ENCODE measurements at places on chromosomes 2 and 18. TPM values are rescaled to one million over a fixed set of nuclear protein-coding genes. Genes with fewer than 3 reads are reported as not detected.

Gene DPP10
- total RNA-seq: 0.23 TPM

Gene UCN
- 1.5 TPM for total RNA-seq

Gene CNDP1
- total RNA-seq: not detected

Gene TRIM43
- not detected for total RNA-seq

Gene CHRND
- total RNA-seq: not detected

Gene LYPD1
- total RNA-seq: 43.9 TPM

Gene VAMP8
- total RNA-seq: 14.0 TPM

DNA sequence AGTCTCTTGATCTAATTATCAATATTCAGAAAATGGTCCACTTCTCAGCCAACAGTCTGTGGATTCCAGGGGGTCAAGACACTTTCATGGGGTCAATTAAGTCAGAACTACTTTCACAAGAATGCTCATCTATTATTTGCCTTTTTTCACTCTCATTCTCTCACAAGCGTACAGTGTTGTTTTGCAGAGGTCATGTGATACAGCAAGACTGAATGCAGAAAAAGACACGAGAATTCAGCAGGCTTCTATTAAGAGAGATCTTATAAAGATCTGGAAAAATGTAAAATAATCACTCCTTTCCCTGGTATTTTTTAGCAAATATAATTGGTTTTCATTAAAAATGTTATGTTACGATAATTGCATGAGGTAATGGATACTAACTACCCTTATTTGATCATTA lies 8.7 kb downstream of the RPRD1A start:
- H3K4me3 ChIP-seq: no peak overlapping the region
- peaks cover 2% of the 10 kb centered on the region for H3K4me1 ChIP-seq
- H3K36me3 ChIP-seq: no peaks in the 10 kb centered on the region
- H3K27ac ChIP-seq: no peak overlapping the region
- DNase-seq: no peak

- no peaks in the 10 kb centered on the region for H3K27me3 ChIP-seq
- H3K4me1 ChIP-seq: peaks cover 1% of the 10 kb centered on the region
- H3K4me3 ChIP-seq: no peak overlapping the region
Measured at GRCh38 chr2:1633092-1633671, 111.1 kb downstream of the PXDN start.

DNA sequence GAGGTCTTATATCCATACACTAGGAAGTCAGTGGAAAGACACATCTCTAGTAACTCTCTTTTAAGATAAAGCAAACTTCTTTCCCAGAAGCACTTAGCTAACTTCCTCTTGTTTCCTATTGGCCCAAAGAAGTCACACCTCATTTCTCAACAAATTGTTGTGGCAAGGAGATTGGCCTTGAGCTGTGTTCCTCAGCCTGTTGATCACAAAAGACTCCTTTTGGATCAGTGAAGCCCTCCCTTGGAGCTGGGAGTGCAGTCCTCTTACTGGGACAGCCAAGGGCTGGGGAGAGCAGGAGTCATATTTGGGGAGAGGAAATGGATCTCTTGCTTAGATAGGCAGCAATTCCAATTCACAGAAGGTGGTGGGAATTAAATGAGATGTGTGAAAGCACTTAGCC lies 51.2 kb upstream of the DAPL1 start:
- H3K27me3 ChIP-seq: no peaks in the 10 kb centered on the region
- H3K27ac ChIP-seq: no peak overlapping the region
- DNase-seq: no peak
- no peaks in the 10 kb centered on the region for H3K36me3 ChIP-seq
- H3K4me3 ChIP-seq: no peak overlapping the region
- peaks cover 15% of the 10 kb centered on the region for H3K4me1 ChIP-seq

GRCh38 chr18:63969942-63970808 lies at the start of gene SERPINB8:
Gene SERPINB8 (plus strand): TSS chr18:63970081. CDS start chr18:63978309, 8,228 bp downstream.
- H3K4me3 ChIP-seq: peak within 1 kb of the TSS; percentile 92
- H3K36me3 ChIP-seq: no peaks in the 10 kb centered on the region
- DNase-seq: peak; percentile 92
- H3K4me1 ChIP-seq: peaks cover 3% of the 10 kb centered on the region
- H3K27ac ChIP-seq: peak within 1 kb of the TSS; percentile 85

DNA sequence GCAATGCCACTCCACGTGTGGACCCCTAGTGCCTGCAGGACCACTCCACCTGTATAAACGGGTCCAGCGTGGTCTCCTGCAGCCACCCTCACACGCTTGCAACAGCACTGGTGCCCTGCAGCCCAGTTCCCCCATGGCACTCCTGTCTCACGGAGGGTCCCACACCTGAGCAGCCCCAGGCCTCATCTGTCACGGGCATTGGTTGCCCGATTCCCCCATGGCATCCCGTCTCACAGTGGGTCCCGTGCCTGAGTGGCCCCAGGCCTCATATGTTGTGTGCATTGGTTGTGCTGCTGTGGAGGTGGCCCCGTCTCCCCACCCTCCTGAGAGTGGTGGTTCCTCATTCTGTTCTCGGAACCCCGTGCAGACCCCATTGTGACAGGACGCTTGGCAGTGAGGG lies 43.4 kb downstream of the CTDP1 start:
- DNase-seq: no peak
- H3K36me3 ChIP-seq: no peaks in the 10 kb centered on the region
- no peaks in the 10 kb centered on the region for H3K4me1 ChIP-seq
- H3K27ac ChIP-seq: no peak overlapping the region
- no peaks in the 10 kb centered on the region for H3K27me3 ChIP-seq

DNA sequence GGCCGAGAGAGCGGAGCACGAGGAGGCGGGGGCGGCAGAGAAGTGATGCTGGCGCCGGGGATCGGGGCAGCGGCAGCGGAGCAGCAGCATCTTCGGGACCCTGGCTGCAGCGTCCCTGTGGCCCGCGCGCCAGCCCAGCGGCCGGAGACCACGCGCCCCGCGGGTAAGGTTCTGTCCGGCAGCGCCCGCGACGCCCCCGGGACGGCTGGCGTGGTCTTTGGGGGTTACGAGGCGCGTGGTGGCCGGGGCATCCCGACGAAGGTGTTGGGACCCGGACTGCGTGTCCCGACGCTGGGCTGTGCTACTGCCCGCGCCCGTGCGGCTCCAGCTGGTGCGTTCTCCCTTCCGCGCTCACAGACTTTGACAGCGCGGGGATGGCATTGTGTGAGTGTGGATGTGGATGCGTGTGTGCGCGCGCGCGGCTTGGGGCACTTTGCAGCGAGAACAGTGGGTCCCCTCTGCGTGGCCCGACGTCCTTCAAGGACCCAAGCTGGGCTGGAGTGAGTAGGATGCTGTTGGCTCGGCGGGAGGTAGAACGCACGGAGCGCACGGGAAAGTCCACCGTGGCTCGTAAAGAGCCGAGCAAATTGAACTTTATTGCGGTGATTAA lies 405.0 kb downstream of the XIRP2 start:
- H3K27me3 ChIP-seq: no peaks in the 10 kb centered on the region
- no peaks in the 10 kb centered on the region for H3K36me3 ChIP-seq
- peak overlapping the region; percentile 63 for H3K4me3 ChIP-seq
- no peak overlapping the region for H3K27ac ChIP-seq
- H3K4me1 ChIP-seq: peaks cover 8% of the 10 kb centered on the region

DNA sequence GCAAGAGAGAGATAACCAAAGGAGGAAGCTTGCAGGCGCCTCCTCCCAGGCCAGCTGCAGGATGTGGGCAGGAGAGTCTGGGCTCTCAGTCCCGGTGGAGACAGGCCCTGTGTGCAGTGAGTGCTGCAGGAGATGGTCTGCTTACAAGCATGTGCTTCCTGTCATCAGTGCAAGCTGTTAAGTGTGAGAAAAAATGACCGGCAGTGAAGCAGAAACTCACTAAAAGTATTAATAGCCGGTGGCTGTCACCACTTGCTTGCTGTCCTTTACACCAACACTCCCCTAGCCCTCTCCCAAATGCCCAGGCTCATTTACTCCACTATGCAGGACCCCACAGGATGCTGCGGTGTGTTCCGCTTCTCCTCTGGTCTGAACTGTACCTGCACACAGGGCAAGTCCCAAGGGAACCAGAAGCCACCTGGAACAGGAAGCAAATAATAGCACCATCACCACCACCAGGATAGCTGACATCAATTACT lies 435.6 kb upstream of the HS6ST1 start:
- H3K27me3 ChIP-seq: no peaks in the 10 kb centered on the region
- H3K36me3 ChIP-seq: no peaks in the 10 kb centered on the region
- peaks cover 10% of the 10 kb centered on the region for H3K4me1 ChIP-seq
- no peak for DNase-seq
- H3K27ac ChIP-seq: no peak overlapping the region

- peaks cover 17% of the 10 kb centered on the region for H3K4me1 ChIP-seq
- no peaks in the 10 kb centered on the region for H3K27me3 ChIP-seq
- no peak overlapping the region for H3K4me3 ChIP-seq
- peak; percentile 28 for DNase-seq
- H3K36me3 ChIP-seq: no peaks in the 10 kb centered on the region
Measured at GRCh38 chr2:128298846-128299507, 19.7 kb downstream of the HS6ST1 start.

- no peak overlapping the region for H3K27ac ChIP-seq
- H3K4me3 ChIP-seq: no peak overlapping the region
- DNase-seq: no peak
- H3K27me3 ChIP-seq: no peaks in the 10 kb centered on the region
- no peaks in the 10 kb centered on the region for H3K36me3 ChIP-seq
- peaks cover 6% of the 10 kb centered on the region for H3K4me1 ChIP-seq
Measured at GRCh38 chr2:63853527-63854310, 12.0 kb downstream of the UGP2 start.

DNA sequence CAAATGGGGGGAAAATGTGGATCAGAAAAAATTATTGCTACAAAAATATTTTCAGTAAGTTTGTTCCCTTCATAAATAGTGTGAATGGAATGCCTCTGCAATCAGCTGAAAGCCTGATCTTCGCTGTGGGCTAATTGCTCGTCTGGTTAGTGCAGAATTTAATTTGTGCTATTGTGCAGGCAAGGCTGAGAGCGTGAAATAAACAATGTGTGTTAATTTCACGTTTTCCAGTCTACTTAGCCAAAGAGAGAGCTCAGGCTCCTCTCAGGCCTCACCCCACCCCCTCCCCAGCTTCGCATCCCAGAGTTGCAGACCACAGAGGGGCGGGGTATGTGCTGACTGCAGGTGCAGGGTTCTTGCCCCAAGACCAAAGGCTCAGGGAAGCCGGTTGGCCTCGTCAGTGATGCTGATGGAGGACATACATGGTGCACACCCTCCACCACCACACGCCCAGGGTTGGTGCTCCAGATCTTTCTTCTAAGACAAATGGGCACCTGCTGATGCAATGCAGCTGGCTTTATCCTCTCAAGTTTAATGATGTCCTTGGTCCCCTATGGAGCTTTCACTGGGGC lies 302.6 kb upstream of the SLC14A2 start:
- no peak overlapping the region for H3K4me3 ChIP-seq
- H3K27ac ChIP-seq: no peak overlapping the region
- H3K36me3 ChIP-seq: no peaks in the 10 kb centered on the region
- no peaks in the 10 kb centered on the region for H3K4me1 ChIP-seq
- no peak for DNase-seq

DNA sequence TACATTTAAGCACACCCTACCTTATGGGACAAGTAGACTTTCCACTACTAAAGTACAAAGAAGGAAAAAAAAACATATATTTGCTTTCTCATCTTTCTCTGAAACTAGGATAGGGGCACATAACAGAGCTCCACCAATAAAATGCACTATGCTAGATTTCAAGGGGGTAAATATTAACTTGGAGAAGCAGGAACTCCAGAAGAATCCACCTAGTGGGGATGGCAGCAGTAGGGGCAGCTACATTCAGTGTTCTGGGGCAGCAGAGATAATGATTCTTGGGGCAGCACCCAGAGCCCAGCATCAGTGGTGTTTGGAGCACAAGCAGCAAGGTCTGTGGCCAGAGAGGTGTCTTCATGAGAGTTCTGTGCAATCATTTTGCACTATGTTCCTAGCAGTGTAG lies 64.7 kb downstream of the DTNB start:
- no peaks in the 10 kb centered on the region for H3K27me3 ChIP-seq
- H3K36me3 ChIP-seq: no peaks in the 10 kb centered on the region
- DNase-seq: no peak
- H3K4me3 ChIP-seq: no peak overlapping the region
- H3K27ac ChIP-seq: no peak overlapping the region

DNA sequence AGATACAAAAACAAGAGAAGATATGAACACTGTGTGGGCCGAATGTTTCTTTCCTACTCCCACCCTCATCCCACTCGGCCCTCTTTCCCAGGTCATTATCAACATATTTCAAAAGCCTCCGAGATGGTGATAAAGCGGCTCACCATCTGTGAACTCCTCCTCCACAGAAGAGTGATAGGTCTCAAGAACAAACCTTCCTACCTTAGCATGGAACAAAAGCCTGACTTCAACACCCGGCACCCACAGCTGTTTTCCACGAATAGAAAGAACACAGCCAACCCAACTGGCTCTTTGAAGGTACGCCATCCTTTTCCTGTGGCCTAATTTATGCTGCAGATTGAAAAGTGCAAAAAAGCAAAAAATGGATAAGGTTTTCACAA lies 28.8 kb downstream of the BCL2 start:
- H3K27ac ChIP-seq: no peak overlapping the region
- no peak overlapping the region for H3K4me3 ChIP-seq
- no peak for DNase-seq
- no peaks in the 10 kb centered on the region for H3K27me3 ChIP-seq
- peaks cover 42% of the 10 kb centered on the region for H3K4me1 ChIP-seq
- no peaks in the 10 kb centered on the region for H3K36me3 ChIP-seq

DNA sequence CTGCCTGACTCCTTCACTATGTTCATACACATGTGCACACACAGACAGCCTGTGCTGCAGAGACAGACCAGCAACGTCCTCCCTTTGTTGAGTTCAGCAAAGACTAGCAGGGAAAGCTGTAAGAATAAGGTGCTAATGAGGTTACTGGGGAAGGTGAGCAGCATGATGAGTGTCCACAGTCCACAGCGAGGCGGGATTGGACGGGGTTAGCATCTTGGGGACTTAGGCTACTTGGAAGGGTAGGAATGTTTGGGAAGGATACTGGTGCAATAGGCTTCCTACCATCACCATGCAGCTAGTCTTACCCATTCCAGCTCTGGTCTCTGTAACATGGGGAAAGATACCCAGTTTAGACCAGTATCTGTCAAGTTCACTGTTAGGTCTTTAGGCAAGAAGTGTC lies 41.9 kb downstream of the DPYSL5 start:
- H3K36me3 ChIP-seq: no peaks in the 10 kb centered on the region
- no peaks in the 10 kb centered on the region for H3K27me3 ChIP-seq
- DNase-seq: no peak
- no peak overlapping the region for H3K4me3 ChIP-seq

DNA sequence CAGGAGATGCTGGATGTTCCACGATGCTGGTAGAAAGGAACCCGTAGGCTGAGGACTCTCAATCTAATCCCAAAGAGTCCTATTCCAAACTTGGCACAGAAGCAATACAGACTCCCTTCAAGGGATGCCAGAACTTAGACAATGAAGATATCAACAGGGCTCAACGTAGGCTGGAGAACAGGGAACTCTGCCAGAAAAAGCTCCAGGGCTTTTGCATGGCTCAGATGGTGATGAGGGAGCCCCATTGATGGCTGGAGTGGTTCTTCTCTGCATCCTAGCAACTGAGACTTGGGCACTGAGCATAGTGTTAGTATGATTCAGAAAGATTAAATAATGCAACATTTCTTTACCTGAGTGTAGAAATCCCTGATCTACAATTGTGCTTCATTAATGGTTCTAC lies 117.2 kb upstream of the NCK2 start:
- DNase-seq: no peak
- no peak overlapping the region for H3K27ac ChIP-seq
- H3K4me1 ChIP-seq: no peaks in the 10 kb centered on the region
- no peak overlapping the region for H3K4me3 ChIP-seq

- no peaks in the 10 kb centered on the region for H3K36me3 ChIP-seq
- no peaks in the 10 kb centered on the region for H3K27me3 ChIP-seq
- H3K4me1 ChIP-seq: peaks cover 5% of the 10 kb centered on the region
- peak overlapping the region; percentile 67 for H3K4me3 ChIP-seq
Measured at GRCh38 chr2:27489118-27489497, 435 bp downstream of the IFT172 start.

- H3K4me1 ChIP-seq: no peaks in the 10 kb centered on the region
- no peaks in the 10 kb centered on the region for H3K36me3 ChIP-seq
- DNase-seq: no peak
- no peaks in the 10 kb centered on the region for H3K27me3 ChIP-seq
- no peak overlapping the region for H3K27ac ChIP-seq
- H3K4me3 ChIP-seq: no peak overlapping the region
Measured at GRCh38 chr2:96176661-96177060, 31.4 kb upstream of the DUSP2 start.

Data from ovary (tissue), 10 donors.